Erythroblast (primary cell): ENCODE measurements at places on chromosomes 16 and 17.

GRCh38 chr16:86929057-86929871, 350.9 kb downstream of the FOXL1 start:
- peak; percentile 36 for DNase-seq

- DNase-seq = no peak
Measured at GRCh38 chr16:66115373-66115772, 251.1 kb upstream of the CDH5 start.

DNA sequence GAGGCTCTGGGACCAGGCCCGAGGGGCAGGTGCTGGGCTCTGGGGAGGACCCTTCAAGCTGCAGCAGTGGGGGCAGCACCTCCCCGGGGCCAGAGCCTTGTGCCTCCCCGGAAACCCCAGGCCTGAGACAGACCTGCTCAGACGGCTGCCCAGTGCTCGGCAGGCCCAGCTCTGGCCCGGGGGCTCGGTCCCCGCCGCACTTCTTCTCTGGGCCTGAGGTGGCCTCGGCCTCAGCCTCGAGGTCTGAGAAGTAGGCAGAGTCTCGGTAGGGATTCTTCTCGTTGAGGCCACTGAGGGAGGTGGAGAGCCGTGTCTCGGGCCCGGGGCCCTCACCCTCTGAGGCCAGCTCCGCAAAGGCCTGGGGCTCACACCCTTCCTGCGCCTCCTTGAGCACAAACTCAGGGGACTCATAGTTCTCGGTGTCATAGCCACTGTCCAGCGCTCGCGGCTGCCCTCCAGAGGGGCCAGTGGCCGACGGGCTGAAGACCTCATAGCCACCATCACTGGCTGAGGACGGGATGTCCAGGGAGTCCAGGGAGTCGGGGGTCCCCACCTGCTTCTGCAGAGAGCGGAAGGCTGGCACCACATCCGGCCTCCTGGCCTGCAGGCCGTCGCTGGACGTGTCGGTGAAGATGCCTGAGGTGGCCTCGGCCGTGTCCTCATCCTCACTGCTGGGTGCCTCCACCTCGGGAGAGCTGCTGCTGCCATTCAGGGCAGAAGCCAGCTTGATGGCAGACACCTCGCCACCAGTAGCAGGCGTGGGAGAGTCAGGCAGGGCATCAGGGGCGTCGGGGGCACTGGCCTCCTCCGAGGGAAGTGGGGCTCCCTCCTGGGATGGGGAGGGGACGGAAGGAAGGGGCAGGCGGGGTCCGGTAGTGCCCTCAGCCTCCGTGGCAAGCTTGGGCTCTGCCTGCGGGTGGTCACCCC, 44.3 kb upstream of the PVALEF start:
- DNase-seq = no peak

DNA sequence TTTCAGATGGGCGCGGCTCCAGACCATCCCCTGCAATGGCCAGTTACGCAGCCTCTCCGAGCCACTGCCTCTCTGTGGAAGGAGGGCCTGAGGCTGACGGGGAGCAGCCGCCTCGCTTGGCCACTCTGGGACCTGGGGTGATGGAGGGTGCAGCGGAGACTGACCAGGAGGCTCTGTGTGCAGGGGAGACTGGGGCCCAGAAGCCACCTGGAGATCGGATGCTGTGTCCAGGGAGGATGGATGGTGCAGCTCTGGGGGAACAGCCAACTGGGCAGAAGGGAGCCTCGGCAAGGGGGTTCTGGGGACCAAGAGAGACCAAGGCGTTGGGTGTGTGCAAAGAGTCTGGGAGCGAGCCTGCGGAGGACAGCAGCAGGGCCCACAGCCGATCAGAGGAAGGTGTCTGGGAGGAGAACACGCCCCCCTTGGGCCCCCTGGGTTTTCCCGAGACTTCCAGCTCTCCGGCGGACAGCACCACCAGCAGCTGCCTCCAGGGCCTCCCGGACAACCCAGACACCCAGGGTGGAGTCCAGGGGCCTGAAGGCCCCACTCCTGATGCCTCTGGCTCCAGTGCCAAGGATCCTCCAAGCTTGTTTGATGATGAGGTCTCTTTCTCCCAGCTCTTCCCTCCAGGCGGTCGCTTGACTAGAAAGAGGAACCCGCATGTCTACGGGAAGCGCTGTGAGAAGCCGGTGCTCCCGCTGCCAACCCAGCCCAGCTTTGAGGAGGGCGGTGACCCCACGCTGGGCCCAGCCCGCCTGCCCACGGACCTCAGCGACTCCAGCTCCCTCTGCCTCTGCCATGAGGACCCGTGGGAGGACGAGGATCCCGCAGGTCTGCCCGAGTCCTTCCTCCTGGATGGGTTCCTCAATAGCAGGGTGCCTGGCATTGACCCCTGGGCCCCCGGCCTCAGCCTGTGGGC, 17.4 kb upstream of the ZFPM1 start:
- DNase-seq = no peak

- no peak for DNase-seq
Measured at GRCh38 chr17:53390575-53390974, 432.2 kb upstream of the KIF2B start.

DNA sequence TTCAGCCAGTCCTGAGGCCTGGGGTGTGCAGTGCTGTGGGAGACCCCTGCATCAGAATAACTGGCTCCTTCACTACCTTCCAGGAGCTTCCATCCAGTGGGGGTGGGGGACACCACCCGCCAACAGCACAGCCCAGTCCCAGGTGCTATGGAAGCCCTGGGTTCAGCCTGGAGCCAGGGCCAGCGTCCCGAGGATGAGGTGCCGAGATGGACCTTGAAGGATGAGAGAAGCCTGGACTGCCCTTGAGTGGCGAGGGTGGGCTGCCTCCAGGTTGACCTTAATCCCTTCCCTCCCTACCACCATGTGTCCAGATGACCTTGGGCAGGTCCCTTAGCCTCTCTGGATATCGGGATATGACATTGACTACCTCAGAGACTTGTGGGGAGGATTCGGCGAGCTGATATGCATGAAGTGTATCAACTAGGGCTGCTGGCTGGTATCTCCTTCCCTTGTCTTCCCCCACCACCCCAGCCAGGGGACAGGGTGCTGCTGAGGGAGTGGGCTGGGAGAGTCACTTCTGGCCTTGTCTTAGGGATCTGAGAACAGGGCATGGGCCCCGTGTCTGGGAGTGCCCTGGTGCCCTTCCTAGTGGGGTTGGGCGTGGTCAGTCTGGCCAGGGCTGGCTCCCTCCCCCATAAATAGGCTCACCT, 14.2 kb upstream of the LASP1NB start:
- DNase-seq = no peak

- DNase-seq = no peak
Measured at GRCh38 chr16:14454391-14454790, 175.7 kb downstream of the PARN start.

DNA sequence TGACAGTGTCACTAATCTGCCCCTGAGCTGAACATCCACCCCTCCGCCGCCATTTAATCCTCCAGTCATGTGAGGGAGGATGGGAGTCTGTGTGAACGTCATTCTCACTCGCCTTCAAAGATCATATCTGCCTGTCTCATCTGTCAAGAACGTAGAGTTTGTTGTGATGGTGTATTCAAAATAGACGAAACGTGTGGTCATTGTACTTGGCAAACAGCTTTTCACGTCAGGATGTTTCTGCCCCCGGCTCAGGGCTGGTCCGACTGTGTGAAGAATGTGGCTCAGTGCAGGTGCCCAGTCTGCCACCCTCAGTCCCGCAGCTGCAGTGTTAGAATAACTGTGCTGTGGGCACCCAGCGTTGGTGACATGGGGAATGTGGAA, 148.0 kb downstream of the KCNJ12 start:
- no peak for DNase-seq
